Mucosa of gallbladder (tissue), 1 donor: ENCODE measurements at places on chromosomes 1 and 21. TPM values are rescaled to one million over a fixed set of nuclear protein-coding genes. Genes with fewer than 3 reads are reported as not detected.

KRTAP19-1 gene
- not detected for total RNA-seq

- no peak for DNase-seq
These were observed 3.8 kb downstream of the PHGDH start for GRCh38 chr1:119715542-119715941.

SELL gene
- 5.6 TPM for total RNA-seq

- DNase-seq, result no peak
These were observed 60.5 kb upstream of the CSF1 start for GRCh38 chr1:109850194-109850593.

DNA sequence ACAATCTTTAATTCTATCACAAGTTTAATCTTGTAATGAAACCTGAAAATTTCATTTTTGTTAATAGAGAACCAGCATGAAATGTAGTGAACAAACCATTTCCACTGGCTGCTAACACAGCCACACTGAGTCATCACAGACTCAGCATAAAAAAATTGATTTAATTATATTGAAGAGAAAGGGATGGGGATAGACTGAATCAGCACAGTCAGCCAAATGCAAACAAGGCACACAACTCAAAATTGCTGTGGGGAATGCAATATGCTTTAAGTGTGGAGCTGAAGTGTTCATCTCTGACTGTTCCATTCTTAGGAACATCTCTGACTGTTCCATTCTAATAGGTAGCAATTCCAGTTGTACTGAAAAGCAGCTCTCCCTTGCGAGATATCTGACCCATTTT lies 299.8 kb downstream of the MRPL39 start:
- DNase-seq, result no peak
